Neural crest cell (in vitro differentiated cells): ENCODE measurements at places on chromosomes 12 and 14.
A peak's percentile ranks its signal among the peaks of the same experiment; 100 is the strongest.

GRCh38 chr14:93543766-93544165 is 113.0 kb downstream of the UNC79 start:
- DNase-seq = no peak

DNA sequence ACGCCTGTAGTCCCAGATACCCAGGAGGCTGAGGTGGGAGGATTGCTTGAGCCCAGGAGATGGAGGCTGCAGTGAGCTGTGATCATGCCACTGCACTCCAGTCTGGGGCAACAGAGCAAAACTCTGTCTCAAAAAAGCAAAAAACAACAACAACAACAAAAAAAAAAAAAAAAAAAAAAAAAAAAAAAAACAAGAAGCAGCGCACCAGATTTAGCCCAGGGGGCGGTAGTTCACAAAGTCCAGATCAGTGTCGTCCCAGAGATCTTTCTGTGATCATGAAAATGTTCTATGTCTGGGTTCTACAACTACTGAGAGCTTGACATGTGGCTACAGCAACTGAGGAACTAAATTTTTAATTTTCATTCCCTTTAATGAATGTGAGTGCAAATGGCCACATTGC is 27.4 kb downstream of the OAS2 start:
- DNase-seq = no peak

DNA sequence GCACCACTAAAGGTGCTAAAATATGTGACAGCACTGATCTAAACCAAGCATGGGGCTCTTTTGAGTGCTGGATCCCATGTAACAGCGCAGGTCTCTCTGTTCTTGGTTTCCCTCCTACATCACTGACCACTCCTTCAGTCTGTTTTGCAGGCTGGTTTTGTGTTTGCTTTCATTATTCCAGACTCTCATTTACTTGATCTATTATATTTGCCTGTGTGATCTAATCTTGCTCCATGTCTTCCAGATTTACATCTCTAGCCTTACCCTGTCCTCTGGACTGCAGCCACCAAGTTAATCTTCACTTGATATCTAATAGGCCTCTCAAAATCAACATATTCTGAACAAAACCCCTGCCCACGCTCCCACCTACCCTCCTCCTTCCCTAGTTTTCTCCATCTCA is 8.6 kb downstream of the GLIPR1 start:
- no peak for DNase-seq

GRCh38 chr12:77087427-77087826 is 22.1 kb upstream of the E2F7 start:
- DNase-seq = no peak

- peak; percentile 61 for DNase-seq
These were observed 318.4 kb downstream of the RAD51B start for GRCh38 chr14:68137704-68138619.

GRCh38 chr14:85601246-85601645 is 71.3 kb downstream of the FLRT2 start:
- DNase-seq = no peak

GRCh38 chr12:110585231-110585799 is 2.2 kb upstream of the PPTC7 start:
- no peak for DNase-seq

DNA sequence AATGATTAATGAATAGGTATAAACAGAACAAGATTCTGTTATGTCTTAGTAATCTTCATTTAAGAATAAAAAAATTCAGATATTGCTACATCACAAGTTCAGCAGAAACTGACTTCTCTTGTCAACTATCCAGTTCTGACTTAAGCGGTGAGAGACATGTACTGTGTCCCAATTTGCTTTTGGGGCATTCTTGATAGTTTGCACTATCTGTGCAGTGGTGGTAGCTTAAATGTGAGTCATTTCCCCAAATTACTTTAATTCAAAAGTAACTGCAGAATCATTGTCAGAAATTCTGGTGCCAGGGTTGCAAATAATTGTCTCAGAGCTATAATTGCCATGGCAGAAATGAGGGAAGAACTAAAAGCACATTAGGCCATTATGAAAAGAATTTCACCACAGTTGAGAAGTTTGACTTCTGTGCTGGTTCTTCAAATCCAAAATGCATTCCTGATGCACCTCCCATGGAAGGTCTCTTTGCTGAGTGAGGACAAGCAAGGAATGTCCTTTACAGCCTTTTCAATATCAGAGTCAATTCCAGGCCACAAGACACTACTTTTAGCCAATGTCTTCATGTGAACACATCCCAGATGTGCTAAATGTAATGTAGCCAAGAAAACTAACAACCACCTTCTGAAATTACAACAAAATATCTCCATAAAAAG is 304.7 kb downstream of the SSPN start:
- no peak for DNase-seq

- DNase-seq = no peak
These were observed 225.1 kb upstream of the DIO3 start for GRCh38 chr14:101336183-101336582.

DNA sequence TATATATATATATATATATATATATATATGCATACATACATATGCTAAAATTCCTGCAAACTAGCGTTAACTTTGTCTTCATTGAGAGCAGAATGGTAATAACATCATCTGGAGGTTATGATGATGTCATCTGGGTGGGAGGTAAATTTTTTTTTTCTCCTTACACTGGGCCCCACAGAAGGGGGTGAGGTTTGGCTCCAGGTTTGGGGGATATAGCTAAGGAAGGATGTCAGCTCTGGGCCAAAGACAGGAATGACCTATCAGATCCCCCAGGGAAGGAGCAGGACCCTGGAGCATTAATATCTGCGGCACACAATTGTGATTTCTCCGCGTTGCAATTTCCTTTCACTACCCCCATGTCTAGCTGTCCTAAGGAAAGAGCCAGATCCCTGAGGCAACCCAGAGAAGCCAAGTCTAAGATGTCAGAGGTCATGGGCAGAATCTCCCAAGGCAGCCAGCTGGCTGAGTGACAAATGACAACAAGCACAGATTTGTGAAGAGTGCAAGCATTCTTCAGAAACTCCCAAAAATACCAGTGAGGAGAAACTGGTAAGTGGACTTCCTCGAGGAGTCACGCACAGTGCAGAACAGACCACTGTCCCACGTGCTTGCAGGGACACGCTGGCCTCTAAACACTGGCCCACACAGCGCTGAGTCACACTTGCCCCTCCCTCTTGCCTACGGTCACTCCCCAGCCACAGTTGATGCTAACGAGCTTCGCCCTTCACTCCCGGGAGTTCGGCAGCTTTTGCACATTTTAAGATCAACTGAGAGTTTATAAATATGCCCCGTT is 9.9 kb downstream of the UBC start:
- peak; percentile 42 for DNase-seq

DNA sequence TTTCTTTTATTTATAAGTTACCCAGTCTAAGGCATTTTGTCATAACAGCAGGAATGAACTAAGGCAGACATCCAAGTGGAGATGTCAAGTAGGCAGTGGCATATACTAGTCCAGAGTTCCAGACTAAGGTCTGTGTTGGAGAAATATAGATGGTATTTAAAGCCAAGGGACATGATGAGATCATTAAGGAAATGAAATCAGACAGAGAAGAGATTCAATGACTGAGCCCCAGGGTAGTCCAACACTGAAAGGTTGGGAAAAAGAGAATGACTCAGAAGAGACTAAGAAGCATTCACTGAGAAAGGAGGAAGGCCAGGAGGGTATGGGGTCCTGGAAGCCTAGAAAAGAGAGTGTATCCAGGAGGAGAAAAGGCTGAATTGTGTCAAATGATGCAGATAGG is 442.2 kb upstream of the CCDC196 start:
- no peak for DNase-seq

DNA sequence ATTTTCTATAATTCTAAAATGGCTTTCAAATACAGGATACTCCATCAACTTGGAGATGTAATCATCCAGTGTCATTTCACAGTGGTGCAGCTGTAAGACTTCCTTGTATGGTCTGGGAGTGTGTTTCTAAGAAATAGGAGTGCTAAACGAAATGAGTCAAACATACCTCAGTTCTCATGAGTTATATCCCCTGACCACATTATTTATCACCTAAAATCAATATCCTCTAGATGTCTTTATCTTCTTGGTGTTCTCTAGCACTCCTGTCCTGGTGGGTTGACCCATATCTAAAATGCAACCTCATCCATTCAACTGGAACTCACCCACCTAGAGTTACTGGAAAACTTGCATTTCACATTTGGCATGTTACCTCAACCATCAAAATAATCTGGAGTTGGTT is 33.2 kb downstream of the TMEM30B start:
- DNase-seq = no peak

GRCh38 chr14:72925815-72926291 is 411 bp upstream of the DCAF4 start:
- no peak for DNase-seq

DNA sequence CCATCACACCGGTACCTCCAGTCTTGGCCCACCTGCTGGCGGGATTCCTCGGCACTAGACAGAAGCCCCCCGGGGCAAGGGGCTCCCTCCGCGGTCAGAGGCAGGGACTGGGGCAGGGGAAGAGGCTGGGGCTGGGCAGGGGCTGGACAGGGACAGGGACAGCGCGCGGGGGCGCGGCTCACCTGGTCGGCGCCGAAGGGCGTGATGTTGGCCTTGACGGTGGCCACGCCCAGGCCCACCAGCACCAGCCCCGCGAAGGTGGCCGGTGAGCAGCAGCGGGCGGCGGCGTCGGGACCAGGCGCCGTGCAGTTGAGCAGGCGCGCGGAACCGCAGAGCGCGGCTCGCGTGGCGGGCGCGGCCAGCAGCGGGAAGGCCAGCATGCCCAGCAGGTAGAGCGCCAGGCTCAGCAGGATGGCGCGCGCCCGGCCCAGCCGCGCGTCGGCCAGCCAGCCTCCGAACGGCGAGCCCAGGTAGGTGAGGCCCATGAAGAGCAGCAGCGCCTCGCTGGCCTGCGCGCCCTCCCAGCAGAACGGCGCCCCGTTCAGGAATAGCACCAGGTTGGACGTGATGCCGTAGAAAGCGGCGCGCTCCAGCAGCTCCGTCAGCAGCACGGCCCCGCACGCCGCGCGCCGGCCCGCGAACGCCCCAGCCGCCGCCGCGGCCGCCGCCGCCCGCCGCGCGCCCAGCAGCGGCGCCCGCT is 392 bp downstream of the SLC15A4 start:
- peak; percentile 7 for DNase-seq
